CD4-positive, alpha-beta T cell treated with Interleukin-10 for 1 hour (primary cell): ENCODE measurements at places on chromosomes 2 and 18.

DNA sequence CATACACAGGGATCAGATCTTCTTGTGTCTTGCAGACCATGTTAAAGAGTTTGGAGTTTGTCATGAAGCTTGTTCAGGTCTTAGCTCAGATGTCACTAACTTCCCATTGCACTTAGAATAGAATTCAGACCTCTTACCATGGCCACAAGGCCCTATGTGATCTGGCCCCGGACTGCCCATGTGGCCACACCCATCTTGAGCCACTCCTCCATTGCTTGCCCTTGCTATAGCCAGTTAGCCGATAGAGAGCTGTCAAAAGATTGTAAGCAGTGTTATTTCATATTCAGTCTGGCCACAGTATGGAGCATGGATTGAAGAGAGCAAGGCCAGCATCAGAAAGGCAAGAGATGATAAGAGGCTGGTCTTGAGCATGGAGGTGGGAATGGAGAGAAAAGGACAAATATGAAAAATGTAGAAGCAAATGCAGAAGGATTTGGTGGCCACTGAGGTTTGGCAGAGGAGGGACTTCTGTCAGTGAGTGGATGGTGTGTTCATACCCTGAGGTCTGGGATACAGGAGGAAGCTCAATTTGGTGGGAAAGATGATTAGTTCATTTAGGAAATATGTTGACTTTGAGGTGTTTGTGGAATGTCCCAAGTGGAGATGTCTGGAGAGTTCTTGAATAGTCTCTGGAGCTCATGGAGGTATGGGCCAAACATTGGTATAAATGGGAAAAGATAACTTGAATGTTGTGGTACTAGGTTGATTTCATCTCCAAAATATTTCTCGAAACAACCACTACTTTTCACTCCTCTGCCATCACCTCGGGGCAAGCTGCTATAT lies 10.6 kb downstream of the DGUOK start:
- DNase-seq: no peak

- no peak for DNase-seq
These were observed 22.4 kb downstream of the CREG2 start for GRCh38 chr2:101364878-101365277.

GRCh38 chr2:123720760-123721159 lies 304.3 kb upstream of the CNTNAP5 start:
- DNase-seq: no peak

DNA sequence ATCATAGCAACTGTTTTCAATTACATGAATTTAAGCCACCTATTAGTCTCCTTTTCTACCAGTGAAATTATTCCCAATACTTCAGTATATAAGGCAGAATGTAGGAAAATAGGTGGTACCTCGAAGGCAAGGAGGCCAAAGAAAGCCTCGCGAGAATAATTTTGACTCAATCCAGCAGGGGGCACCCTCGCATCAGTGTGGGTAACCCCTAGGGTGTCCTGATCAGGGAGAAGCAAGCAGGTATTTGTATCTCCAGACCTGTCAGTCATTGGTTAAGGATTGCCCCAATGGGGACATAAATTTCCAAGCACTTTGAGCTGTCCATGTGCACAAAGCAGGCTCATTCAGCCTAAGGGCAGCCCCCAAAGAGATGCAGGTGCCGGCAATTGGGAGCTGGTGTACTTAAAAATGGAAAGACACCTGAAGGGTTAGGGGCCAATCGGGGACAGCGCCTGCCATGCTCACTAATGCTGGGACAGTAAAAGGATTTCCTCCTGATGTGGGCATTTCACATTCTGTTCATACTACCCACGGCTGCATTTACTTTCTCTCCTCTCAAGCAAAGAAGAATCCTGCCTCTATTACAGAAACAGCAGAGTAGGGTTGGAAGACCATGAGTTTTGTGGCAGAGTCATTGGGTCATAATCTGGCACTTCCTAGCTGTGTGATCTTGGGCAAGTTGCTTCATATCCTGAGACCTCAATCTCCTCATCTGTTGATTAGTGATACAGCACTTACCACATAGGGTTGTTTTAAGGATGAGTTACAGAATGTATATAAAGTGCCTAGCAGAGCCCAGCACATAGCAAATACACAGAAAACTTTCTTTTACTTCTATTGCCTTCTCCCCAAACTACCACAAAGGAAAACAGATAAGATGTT lies 136.1 kb downstream of the ICOS start:
- peak; percentile 59 for DNase-seq

GRCh38 chr2:25856377-25856776 lies 21.9 kb downstream of the ASXL2 start:
- no peak for DNase-seq

DNA sequence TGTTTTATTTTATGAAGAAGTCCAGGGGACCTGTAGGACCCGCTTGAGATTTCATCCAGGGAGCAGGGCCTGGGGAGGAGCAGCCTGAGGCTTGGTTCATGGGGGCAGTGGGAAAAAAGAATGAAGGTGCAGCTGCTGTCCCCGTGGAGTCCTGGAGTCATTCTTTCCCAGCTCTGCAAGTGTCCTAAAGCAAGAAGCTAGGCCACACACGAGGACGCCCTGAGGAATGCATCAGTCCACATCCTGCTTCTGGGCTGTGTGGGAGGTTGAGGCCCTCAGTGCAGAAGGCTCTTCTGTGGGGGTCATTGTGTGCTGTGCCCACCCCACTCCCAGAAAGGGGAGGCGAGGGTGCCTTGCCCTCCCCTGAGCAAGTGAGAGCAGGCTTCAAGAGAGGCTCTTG lies 179.9 kb upstream of the HS6ST1 start:
- no peak for DNase-seq

GRCh38 chr2:184611361-184612085 lies 13.2 kb downstream of the ZNF804A start:
- DNase-seq: no peak

- DNase-seq: no peak
These were observed 71.1 kb upstream of the SH3BP4 start for GRCh38 chr2:234880551-234881211.

GRCh38 chr18:78526275-78526674 lies 453.3 kb upstream of the SALL3 start:
- DNase-seq: no peak

DNA sequence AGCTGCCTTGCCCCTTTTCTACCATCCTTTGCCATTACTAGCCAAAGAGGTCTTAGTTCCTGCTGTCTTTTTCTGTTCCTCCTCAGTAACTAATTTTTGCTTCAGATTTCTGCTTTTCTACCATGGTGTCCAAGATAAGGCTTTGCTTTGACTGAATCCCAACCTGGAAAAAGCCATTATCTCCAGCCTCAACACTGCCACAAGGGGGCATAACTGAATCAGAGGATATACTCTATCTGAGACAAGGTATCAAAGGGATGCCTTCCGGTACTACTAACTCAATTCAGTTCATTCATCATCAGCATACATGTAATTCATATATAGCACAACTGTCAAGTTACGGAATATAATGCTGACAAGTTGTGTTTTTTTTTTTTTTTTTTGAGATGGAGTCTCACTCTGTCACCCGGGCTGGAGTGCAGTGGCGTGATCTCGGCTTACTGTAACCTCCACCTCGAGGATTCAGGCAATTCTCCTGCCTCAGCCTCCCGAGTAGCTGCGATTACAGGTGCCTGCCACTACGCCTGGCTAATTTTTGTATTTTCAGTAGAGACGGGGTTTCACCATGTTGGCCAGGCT lies 11.4 kb downstream of the OSGEPL1 start:
- DNase-seq: peak; percentile 60

DNA sequence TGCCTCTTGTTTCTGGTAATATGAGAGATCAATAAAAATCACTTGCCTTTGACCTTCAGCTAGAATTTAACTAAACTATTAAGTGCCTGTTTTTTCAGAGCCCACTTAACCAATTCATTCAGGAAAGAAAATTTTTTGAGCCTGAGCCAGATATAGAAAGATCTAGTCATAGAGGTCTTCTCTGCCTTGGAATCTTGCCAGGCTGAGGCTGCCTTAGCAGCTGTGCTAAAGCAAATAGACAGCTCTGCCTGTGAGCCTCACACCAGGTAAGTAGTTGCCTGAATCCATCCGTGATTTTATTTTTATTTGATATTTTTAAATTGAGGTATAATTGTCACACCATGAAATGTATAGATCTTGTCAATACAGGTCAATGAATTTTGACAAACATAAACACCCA lies 27.4 kb downstream of the EVX2 start:
- no peak for DNase-seq

GRCh38 chr18:8980918-8981317 lies 121.6 kb upstream of the NDUFV2 start:
- no peak for DNase-seq

- no peak for DNase-seq
These were observed 7.3 kb downstream of the IL1RN start for GRCh38 chr2:113134717-113135116.

DNA sequence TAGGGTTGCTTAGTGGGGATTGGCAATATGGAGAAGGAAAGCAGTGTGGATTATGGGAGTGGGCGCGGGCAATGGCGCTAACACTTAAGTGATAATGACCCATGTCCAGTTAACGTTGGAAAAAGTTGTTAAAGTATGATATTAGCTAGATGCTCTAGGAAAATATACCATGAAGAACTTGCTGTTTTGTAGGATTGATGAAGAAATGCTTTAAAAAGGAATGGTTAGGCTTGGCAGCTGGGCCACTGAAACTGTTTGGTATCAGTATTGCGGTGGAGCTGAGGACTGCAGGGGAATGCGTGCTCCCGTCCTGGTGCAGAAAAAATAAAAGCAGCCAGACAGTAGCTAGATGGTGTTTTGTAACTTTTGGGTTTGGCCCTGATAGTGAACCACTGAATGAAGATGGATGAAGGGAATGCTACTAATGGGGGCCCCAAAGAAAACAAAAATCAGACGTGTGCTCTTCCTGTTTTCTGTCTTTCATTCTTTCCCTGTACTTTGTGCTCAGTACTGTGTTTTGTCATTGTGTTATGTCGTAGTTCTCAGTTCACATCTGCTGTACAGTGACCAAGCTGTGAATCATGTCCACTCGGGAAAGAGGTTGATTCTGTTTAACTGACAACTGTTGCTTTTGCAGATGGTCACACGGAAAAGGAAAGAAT lies 999 bp downstream of the INSIG2 start:
- DNase-seq: peak; percentile 30

DNA sequence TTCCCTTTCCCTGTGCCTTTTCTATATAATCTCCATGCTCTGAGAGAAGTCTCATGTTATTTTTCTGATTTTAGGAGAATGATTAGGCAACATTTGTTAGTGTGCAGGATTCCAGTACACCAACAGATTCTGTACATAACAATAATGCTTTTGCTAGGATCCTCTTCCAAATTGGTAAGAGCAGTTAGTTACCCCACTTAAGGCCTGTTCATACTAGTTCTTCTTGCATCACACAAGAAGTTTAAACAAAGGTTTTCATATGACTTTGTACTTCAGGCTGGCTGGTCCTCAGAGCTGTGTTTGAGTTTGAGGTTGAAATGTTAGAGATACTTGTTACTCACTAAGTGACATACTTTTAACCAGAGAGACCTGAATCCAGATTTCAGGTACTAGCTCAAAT lies 686.9 kb upstream of the NRXN1 start:
- DNase-seq: no peak

DNA sequence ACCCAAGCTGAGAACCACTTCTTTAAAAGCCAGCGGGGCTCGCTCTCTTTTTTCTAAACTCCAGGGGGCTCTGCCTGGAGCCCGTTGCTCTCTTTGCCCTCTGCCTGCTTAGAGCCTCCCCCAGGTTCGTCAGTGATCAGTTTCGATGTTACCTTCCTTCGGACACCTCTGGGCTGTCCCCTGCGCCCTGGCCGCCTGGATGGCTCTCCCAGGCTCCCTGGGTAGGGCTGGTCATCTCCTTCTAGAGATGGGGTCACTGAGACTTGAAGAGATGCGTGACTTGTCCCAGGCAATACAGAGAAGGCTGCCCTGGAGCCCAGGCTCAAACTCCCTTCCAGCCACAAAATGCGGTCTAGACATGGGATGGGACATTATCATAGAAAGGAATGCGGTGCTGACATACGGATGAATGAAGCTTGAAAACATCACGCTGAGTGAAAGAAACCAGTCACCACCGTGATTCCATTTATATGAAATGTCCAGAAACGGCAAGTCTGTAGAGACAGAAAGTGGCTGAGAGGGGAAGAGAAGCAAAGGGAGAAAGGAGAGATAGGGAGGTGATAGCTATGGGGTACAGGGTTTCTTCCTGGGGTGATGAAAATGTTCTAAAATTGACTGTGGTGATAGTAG lies 14.6 kb downstream of the KCNF1 start:
- DNase-seq: no peak

- DNase-seq: no peak
These were observed 91.3 kb downstream of the TNS1 start for GRCh38 chr2:217911283-217912097.

DNA sequence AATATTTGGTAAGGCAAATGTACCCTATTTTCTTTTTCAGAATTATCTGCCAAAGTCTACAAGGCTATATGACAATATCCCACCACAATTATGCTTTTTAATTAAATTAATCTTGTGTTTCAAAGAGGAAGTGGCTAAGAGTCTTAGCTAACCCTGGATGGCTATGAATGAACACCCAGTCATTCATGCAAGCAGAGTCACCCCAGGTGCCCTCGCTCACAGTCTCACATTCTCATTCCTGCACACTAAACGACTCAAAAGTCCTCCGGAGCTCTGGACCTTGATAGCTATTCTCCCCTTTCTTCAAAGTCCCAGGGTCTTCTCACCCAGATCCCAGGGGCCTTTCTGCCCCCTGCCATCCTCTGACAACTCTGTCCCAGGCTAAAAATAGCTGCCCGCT lies 42.1 kb upstream of the MRPL19 start:
- no peak for DNase-seq

- no peak for DNase-seq
These were observed 8.2 kb downstream of the WDR54 start for GRCh38 chr2:74429487-74430451.

DNA sequence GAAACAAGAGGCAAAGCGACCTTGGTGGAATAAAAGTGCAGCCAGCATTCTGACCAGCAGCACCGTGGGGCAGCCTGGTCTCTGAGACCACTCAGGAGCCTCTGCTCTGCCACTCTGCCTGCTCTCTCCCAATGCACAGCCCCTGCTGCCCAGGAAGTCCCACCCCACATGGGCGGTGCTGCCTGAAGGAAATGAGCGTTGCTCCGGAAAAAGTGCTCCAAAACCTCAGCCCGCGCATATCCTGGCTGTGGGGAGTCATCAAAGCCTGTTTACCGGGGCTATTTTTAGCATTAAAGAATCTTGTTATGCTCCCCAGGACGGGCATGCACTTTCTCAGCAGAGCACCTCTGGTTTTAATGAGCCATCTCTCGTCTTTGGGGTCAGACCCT lies 54.5 kb downstream of the EPAS1 start:
- DNase-seq: peak; percentile 77

DNA sequence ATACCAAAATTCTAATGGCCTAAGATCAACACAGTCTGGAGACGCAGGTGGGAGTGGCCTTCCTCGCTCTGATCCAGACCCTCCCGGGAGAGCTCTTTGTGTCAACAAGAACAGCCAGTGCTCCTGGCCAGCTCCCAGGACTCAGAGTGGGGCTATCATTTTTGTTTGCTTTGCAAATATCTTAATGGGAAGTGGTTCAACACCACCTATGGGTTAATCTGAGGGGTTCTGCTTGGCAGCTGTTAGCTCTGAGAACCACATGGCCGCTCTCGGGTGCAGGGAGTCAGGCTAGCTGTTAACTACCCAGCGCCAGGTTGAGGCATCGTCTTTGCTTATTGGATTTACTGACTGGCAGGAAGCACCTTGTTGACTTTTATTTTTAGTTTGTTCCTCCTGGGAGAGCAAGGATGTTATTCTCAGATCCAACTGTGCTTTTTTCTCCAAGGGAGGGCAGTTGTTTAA lies 184.8 kb upstream of the SP5 start:
- no peak for DNase-seq

- DNase-seq: no peak
These were observed 284.1 kb downstream of the TRIB2 start for GRCh38 chr2:13000664-13001363.

GRCh38 chr2:191056228-191056627 lies 42.3 kb upstream of the STAT1 start:
- peak; percentile 48 for DNase-seq
